ENCODE measurements at places on chromosomes 5 and 9. TPM values are rescaled to one million over a fixed set of nuclear protein-coding genes. Genes with fewer than 3 reads are reported as not detected.

The NIM1K gene
- total RNA-seq, result 0.14 TPM

The STPG3 gene
- total RNA-seq, result not detected

The ADAMTS6 gene
- 3.8 TPM for total RNA-seq

The TAS2R1 gene
- total RNA-seq, result not detected

The ACO1 gene
- 16.7 TPM for total RNA-seq

The TAF1L gene
- total RNA-seq, result not detected

The SLC24A2 gene
- not detected for total RNA-seq

GRCh38 chr5:30401479-30402058, 791.9 kb upstream of the CDH6 start:
- DNase-seq, result no peak

DNA sequence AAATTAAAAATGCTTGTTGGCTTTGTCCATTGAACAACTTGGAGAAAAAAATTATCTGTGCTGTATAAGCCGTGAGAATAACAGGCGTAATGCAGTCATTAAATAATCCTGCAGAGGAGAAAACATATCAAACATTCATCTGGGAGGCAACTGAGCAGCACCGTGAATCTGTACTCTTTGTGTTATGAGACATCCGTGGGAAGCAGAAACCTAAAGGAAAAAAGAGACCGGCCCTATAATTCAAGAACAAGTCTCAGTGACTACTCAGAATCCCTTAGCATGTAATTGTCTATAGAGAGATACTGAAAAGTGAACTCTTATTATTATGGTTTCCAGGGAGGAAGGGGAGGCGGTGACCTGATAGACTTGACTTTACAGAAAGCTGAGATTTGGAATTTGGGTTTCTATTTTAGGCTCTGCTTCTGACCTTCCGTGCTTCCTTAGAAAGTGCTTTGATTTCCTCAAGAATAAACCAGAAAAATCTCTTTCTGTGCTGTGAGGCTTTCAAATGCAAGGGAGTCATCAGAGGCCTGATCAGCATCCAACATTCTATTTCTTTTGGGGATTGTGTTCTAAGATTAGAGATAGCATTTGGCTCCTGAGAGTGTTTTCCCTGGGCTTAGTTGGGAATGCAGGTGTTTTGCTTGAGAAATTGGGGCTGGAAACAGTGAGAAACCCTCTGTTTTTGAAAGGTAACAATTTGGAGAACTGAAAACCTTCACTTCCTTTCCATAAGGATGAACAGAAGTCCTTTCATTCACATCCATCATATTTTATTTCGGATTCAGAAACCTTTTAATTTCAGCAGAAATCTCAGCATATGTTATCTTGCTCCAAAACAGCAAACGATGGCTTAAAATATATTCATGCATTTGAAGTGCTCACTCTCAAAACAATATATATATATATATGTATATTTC, 296.7 kb downstream of the CSNK1G3 start:
- DNase-seq, result no peak

DNA sequence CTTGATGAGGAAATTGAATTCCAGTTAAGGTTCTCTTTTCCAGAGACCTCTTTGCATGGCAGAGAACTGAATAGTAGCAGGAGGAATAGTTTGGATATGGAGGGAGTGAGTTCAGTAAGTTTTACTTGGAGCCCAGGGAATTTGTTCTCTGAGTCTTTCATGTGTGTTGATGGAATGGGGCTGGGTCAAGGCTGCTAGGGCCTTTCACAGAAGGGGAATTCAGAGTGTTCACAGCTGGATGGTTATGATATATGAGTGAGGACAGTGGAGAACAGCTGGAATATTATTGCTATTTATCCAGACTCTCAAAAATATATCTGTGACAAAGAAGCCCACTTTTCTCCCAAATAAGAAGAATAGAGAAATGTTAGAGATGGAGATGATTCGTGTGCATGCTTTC, 372.8 kb downstream of the PLK2 start:
- DNase-seq, result no peak

- no peak for DNase-seq
Observed at GRCh38 chr9:106639873-106640568, 222.9 kb upstream of the ZNF462 start.

DNA sequence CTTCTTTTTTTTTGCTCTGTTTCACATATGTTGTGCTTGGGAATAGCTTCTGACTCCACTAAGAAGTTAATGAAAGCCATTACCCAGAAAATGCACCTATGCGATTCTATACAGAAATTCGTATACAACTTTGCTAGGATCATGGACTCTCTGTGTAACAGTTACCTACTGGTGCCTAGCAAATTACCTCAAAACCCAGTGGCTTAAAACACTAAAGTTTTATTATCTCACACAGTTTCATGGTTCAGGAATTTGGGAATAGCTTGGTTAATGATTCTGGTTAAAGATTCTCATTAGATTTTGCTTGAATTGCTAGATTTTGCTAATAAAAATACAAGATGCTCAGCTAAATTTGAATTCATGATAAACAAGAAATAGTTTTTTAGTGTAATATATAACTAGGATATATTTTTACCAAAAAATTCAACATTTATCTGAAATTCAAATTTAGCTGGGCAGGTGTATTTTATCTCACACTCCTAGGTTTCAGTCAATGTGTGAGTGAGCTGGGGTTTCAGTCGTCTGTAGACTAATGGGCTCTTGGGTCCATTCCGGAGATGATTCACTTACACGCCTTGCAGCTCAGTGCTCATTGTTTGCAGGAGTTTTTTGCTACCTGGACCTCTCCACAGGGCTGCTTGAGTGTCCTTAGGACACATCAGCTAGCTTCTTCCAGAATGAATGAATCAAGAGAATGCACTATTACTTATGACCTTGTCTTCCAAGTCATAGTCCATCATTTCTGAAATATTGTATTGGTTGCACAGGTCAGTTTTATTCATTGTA, 75.1 kb downstream of the MROH2B start:
- DNase-seq, result no peak

GRCh38 chr9:126693428-126693944, 79.8 kb downstream of the LMX1B start:
- no peak for DNase-seq

DNA sequence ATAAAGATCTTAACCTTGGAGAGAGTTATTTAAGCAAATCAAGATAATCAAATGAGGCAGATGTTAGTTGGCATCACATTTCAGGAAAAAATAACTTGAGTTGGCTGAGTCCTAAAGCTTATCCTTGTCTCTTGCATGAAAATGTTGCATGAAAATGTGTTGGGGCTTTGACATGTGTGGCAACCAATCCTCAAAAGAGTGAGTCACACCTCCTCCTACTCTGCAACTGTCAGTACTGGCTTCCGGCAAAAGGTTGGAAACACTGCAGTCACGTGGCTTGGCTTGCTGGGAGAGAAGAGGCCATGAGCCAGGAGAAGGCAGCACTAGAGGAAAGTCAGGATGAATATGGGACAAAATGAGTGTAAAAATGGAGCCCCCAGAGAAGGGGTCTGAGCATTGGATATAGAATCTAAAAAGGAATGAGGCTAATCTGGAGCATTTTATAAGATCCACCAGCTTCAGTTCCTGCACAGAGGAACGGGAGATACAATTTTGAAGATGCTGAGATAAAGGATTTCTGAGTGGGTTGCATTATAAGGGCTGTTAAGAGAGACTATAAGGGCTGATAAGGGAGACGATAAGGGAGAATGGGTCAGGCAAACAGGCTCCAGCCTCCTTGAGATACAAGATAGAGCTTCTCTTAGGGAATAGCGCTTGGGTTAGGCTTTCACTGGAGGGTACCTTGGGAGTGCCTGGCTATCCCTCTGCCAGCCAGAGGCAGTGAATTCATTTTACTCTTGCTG, 43.1 kb downstream of the SPATA31D1 start:
- no peak for DNase-seq

DNA sequence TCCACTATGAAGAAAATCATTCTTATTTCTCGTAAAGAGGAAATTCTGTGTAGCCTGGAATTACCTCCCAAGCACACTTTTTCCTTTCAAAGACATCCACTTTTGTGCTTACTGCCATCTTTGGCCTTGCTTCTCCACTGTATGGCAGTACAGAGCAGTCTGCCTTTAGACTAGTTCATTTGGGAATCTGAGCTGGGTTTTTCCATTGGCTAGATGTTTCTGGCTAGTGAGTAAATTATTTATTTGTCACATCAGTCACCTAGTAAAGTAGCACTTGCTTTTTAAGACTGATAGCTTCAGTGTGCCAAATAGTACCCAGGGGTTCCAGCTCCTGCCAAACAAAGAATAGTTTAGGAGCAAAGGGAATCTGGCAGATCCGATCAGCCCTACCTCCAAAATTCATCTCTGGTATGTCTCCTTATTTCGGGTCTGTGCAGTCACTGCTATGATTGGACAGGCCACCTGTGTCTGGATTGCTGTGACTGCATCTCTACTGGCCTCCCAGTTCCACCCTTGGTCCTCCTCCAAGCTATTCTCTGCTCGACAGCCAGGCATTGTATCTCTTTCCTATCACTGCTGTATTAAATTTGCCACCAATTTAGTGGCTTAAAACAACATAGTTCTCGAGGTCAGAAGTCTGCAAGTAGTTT, 97.6 kb downstream of the NUDT12 start:
- DNase-seq, result no peak

DNA sequence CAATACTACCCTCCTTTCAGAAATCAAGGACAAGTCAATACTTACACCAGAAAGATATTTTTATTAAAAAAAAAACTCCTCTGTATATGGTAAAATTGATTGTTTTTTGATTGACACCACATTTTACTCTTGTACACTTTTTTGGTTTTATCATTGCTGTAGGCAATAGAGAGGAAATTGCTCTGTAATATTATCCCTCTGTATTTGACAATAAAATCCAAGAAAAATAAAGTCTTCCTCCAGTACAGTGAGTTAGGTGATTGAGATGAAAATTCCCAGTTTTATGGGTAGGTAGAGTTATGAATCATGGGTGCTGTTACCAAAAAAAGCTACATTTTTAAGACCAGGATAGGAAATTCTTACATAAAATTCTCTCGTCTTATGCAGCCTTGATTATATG, 22.6 kb upstream of the CCDC192 start:
- no peak for DNase-seq

DNA sequence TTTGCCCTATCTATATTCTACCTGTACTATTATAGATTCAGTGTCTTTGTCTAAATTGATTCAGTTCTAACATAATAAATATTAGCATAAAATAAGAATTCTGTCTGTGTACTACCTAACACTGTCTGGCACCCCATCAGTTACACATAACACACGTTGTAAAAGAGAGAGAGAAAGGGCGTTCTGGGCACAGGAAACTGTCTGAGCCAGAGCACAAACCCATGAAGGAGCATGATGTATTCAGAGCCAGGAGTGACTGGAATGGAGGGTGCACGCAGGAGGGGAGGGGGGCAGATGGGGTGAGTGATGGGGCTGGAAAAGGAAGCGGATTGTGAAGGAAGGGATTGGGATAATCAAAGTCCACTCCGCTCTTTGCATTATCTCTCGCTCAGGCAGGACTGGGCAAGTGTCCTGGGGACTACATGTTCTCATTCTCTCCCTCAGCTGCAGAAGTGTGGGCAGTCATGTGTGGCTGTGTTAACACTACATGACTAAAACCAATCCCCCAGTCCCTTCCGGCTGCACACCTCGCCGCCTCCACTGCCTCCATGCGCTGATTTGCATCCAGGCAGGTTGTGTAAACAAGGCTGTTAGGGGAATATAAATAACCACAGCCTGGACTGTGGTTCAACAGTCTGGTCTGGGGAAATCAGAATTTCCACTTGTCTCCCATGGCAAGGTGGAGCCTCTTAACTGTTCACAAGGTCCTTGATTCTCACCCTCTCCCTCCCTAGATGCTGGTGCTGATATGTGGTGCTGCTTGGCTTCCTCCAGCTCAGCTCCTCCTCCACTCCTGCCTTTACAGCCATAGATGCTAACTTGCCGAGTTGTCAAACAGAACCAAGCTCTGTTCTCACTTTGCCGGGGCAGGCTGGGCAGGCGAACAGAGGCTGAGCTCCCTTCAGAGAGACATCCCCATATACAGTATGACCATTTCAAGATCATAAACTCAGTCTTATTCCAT, 367.5 kb upstream of the BRINP1 start:
- DNase-seq, result no peak

GRCh38 chr5:8216921-8217320, 348.0 kb downstream of the MTRR start:
- DNase-seq, result no peak

- no peak for DNase-seq
Observed at GRCh38 chr5:145975361-145976066, 39.1 kb downstream of the SH3RF2 start.

DNA sequence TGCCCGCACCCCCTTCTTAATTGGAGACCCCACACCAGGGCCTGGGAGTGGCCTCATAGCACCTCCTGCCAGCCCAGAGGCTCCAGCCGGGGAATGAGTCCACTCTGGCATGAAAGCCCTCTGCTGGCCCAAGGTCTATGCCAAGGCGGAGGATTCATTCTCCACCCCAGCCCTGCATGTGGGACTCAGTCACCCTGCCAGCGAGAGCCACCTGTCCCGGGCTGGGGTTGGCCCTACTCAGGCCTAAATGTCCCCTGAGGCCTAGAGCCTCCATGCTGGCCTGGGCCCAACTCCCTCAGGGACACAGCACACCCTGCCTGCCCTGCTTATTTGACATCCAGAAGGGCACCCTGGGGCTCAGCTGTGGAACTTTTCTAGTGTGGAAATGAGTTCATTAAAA, 1.0 kb upstream of the RAPGEF1 start:
- DNase-seq, result no peak

DNA sequence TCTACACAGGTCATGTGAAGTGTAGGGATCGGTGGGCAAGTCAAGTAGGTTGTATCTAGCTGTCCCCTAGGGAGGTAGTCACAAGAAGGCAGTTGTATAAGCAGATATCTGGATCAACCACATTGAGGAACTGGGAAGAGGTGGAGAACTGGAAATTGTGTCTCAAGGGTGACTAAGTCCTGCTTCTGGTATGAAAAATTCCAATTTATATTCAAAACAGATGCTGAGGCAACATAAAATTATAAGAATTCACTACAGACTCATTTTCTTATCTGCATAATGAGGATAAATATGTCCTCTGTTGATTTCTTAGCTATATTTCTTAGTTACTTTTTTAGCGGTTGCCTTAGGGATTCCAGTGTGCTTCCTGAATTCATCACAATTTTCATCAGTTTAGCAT, 46.8 kb downstream of the GALNT12 start:
- no peak for DNase-seq

Data from activated naive CD4-positive, alpha-beta T cell treated with anti-CD3 and anti-CD28 coated beads, Interleukin-2, amount 50 U/mL, for 72 hours (primary cell).